ENCODE measurements at places on chromosomes 13 and 19.

GRCh38 chr13:53214433-53214832, 185.8 kb downstream of the OLFM4 start:
- DNase-seq, result no peak

DNA sequence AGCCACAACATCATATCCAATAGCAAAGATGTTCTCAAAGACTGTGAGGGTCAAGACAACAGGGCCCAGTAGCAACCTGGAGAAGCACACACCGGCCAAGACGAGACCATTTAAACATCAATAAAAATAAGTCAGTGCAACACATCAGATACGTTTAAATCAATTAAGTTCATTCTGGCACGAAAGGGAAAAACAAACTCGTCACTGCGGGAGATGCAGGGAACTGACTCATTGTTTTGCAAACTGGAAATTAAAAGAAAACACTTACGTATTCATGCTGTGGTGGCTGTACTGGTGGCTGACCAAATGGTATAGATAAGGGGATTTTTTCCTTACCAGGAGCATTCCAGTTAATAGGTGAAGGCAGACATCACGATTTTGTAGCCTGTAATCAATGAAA, 26.3 kb upstream of the SLC15A1 start:
- DNase-seq, result peak; percentile 20

- DNase-seq, result no peak
Measured at GRCh38 chr19:4378886-4379285, 21.5 kb downstream of the SH3GL1 start.

DNA sequence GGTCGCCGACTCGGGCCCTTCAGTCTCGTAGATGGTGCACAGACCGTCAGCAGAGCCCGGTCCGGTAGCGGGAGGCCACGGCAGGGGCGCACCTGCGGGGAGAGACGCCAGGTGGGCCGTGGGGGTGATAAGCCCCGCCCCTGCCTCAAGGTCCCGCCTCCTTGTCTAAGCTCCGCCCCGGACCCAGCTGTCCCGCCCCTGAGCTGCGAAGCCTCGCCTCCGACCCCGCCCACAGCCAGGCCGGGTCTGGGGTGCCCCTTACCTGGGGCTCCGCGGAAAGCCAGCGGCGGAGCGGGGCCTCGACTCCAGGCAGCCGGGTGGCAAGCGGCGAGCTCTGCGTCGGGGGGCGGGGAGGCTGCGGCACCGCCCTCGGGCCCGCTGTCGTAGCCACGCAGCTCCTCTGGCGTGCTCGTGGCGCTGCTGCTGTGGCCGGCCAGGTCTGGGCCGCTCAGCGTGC, 4.7 kb downstream of the PRR36 start:
- DNase-seq, result peak; percentile 28

DNA sequence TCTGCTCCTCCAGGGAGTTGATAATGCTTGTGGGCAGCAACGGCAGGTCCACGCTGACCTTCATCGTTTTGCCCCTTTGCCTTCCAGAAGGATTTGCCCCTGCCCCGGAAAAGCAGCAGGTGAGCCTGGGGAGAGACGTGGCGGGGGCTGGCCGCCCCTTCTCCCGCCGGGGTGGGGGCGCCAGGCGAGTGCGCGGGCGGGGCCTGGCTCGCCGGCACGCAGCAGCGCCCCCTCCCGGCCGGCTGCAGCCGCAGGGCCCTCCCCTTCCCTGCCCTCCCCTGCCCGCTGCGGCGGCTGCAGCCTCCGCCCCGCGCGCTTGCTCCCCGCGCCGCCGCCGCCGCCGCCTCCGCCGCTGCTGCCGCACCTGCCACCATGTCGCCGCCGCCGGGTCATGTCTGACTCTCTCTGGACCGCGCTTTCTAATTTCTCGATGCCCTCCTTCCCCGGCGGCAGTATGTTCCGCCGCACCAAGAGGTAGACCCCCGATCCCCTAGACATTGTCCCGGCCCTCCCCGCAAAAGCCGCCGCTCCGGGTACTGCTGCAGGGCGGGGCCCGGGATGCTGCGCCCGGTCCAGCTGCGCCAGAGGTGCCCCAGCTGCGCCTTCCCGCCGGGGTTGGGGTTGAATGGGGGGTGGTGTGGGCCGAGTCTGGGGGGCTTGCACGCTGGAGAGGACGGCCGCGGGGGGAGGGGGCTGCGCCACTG, at the start of gene MAST1:
TSS of gene MAST1 (plus strand) at position 334 of the 704 bp plus-strand sequence. CDS start at position 392, 58 bp downstream.
- no peak for DNase-seq

GRCh38 chr13:51549050-51549449, 35.2 kb upstream of the WDFY2 start:
- DNase-seq, result no peak

GRCh38 chr19:27887946-27888345, 1325.0 kb downstream of the UQCRFS1 start:
- DNase-seq, result no peak

DNA sequence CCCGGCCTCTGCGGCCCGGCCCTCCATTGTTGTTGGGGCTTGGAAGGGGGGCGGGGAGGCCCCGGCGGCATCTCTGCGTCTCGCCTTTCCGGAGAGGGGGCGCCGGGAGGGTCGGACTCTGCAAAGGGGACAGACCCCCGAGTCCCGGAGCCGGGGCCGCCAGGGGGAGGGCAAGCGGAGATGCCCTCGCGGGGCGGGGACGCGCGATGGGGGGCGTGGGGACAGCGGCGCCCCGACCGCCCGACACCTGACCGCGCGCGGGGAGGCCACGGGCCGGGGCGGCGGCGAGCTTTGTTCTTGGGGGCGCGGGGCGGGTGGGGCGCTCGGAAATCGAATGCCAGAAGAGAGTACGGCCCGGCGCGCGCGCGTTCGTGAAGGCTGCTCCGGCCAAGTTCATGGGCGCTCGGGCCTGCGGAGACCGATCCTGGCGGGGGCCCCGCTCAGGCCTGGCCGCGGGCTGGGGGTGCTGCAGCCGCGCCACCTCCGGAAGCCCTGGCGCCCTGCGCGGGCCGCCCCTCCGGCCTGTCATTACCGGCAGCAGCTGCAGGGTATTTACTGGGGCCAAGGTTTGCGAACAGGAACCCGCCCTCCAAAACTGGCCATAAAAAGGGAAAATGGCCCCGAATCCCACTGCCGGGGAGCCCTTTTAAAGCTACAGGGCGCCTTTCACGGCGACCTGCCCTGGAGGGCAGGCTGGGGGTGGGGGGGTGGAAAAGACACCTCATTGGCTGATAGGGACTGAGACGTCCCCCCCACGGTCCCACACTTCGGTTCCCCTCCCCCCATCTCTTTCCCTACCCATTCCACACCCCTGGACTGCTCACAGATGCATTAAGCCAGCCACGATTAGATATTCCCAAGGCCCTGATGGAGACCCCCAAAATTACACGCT, 11.1 kb upstream of the NANOS3 start:
- DNase-seq, result no peak

DNA sequence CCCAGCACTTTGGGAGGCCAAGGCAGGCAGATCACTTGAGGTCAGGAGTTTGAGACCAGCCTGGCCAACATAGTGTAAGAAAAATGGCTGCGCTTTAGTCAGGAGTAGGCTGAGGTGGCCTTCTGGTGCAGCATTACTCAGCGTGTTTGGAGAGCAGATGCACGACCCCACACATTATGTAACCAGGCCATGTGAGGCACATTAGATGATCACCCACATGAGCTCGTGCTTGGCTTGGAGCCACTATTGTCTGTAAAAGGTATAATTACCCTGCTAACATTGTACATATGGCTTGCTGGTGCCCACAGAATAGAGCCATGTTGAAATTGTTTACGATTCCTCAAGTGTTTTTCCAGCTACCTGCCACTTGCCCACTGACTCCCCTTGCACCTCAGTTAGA, 24.0 kb upstream of the SCEL start:
- DNase-seq, result no peak

- no peak for DNase-seq
Measured at GRCh38 chr19:14030997-14031718, 404 bp upstream of the IL27RA start.

DNA sequence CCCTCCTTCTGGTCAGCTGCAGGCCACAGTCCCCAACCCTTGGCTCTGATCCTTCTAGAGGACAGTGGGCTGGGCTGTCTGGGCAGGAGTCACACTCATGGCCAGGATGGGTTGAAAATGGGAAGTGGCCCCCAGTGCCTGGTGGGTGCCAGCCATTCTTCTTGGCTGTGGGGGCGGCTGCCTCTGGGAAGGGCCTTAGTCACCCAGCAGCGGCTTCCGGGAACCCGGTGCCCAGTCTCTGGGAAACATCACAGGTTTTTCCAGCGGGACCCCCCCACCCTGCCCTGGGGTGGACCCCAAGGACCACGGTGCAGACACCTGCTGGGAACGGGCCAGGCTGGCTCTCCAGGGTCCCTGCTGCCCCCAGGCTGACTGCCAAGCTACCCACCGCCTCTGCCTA, 27.3 kb upstream of the SLC7A10 start:
- no peak for DNase-seq

DNA sequence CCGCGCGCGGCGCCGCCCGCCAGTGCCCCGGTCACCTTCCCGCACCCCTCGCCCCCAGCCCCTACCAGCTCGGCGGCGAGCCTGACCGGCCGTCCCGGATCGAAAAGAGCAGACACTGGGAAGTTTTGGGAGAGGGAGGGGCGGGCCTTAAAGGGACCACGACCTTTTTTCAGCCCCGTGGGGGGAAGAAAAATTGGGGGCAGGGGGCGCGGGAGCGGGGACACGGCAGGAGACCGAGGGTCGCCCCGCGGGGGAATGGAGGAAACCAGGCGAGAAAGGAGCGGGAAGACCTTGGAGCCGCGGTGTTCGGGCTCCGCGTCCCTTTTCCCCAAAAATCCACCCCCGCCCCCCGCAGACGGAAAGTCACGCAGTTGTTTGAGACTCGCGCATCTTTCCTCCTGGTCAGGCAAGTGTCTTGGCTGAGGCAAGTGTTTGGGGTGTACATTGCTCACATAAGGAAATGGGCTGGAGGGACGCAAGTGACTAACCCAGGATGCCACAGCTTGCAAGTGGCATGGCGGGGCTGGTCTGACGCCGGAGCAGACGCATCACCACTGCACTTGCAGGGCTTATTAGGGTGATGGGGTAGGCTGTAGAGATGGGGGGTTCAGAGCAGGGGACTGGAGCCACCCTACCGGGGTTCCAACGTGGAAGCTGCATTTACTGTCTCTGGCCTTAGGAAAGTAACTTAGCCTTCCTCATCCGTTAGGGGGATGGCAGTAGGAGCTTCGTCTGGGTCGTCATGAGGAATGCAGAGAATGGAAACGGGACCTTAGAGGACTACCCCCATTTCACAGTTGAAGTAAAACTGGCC, 2.7 kb upstream of the HNRNPL start:
- peak; percentile 76 for DNase-seq

- no peak for DNase-seq
Measured at GRCh38 chr19:2170219-2170618, 6.5 kb downstream of the DOT1L start.

- no peak for DNase-seq
Measured at GRCh38 chr13:30256713-30257467, 50.5 kb downstream of the KATNAL1 start.

DNA sequence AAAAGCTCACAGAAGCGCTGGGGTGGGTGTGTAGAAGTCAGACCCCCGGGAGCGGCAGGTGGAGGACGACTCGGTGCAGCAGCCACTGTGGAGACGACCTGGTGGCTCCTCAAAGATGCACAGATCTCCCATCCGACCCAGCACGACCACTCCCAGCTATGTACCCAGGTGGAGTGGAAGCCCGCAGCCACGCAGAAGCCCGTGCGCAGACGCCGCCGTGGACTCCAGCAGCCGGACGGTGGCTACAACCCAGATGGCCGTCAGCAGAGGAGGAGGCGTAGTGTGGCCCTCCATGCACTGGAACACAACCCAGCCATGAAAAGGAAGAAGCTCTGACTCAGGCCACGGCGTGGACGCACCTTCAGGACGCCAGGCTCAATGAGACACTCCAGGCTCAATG, 21.7 kb downstream of the CSNK1G2 start:
- DNase-seq, result no peak

DNA sequence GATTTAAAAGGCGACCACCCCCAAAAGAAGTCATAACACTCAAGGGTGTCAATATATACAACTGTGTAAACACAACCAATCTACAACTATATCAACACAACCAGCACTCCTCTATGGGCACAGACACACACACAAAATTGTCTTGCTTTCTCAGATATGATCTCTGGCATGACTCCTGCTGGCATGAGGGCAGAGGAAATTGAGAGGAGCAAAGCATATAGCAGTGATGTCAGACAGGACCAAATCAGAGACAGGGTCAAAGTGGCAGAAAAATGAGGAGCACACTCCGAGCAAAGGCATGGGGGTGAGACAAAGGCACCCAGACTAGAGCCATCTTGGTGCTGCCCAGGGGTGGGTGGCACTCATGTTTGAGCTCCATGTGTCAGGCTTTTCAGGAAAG, 9.6 kb downstream of the IRGQ start:
- DNase-seq, result no peak

DNA sequence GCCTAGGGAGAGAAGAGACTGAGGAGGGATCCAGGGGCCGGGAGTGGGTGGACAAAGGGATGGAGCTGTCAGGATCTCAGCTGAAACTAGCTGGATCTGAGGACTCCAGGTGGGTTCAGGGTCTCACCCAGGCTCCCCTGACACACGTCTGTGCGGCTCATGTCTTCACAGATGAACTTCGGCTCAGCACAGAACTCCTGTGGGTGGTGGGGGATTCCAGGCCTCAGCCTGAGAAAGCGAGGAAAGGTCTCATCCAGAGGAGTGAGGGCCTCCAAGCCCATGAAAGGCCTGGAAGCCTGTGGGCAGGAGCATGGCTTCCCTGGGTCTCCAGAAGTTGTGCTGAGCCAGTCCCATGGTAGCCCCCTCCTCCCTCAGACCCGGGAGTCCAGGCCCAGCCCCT, 1.4 kb downstream of the CAPN12 start:
- DNase-seq, result no peak

- DNase-seq, result peak; percentile 32
Measured at GRCh38 chr19:4878491-4878968, 11.1 kb upstream of the PLIN3 start.

- DNase-seq, result peak; percentile 52
Measured at GRCh38 chr13:94712812-94713560, 641 bp upstream of the SOX21 start.

- no peak for DNase-seq
Measured at GRCh38 chr13:99295488-99296252, 11.5 kb downstream of the GPR183 start.

- peak; percentile 54 for DNase-seq
Measured at GRCh38 chr13:33284916-33285315, 639 bp downstream of the STARD13 start.

GRCh38 chr19:681029-682019, 5.1 kb downstream of the FSTL3 start:
- DNase-seq, result no peak

GRCh38 chr13:111415246-111415645, 94.8 kb downstream of the TEX29 start:
- DNase-seq, result no peak

DNA sequence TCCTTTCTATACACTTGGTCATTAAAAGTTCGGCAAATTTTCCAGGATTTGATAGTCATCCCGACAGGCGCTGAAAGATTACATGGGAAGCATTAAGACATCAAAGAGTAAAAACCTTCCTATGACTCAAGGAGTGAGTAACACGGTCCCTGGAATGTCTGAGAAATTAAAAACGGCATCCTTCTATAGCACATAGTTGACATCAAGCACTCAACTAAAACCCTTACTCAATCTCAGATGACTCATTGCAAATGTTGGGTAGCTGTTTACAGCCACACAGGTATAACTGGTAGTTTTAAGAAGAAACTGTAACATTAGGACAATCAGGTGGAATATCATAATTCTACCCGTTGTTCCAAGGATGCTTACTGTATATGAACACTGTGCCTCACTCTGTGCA, 6.4 kb upstream of the LGALS13 start:
- no peak for DNase-seq

- DNase-seq, result no peak
Measured at GRCh38 chr13:39957868-39958677, 302.6 kb downstream of the COG6 start.

- no peak for DNase-seq
Measured at GRCh38 chr19:1284293-1284978, 1.2 kb upstream of the EFNA2 start.
